ENCODE measurements at places on chromosomes 6 and 20. TPM values are rescaled to one million over a fixed set of nuclear protein-coding genes. Genes with fewer than 3 reads are reported as not detected.

The MATN4 gene
- total RNA-seq = 0.06 TPM

The NAA20 gene
- 23.2 TPM for total RNA-seq

The NKX2-4 gene
- total RNA-seq = not detected

The FAM83C gene
- total RNA-seq = not detected

GRCh38 chr6:152086223-152086873, 278.9 kb downstream of the ESR1 start:
- no peaks in the 10 kb centered on the region for H3K36me3 ChIP-seq
- no peaks in the 10 kb centered on the region for H3K4me1 ChIP-seq
- no peak overlapping the region for H3K27ac ChIP-seq
- H3K4me3 ChIP-seq = no peak overlapping the region
- no peak for DNase-seq
- no peaks in the 10 kb centered on the region for H3K27me3 ChIP-seq

DNA sequence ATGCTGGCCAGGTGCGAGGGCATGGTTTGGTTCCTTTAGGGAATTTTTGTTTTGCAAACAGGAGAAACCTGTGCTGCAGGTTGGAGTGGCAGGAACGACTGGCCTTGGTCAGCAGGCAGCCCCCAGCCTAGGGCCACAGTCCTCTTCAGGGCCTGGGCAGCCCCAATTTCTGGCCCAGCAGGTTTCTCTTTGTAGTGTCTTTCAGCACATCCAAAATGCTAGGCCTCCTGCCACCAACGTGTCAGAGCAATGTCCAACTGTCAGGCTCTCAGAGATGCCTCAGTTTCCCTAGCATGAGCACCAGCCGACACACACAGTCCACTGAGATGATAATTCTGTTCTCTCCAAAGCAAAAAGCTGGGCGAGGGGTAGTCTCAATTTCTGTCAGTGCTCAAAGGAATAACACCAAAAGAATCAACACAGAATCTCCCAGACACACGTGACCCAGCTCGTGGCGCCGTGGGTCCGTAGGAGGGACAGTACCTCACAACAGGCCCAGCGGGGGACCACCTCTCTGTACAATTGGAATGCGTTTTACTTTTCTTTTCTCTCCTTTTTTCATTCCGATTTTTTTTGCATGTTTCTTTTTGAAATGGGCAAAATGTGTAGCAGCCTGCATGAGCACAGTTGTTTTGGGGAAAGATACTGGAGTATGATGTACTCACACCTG, 125.9 kb downstream of the TAF4 start:
- no peak for DNase-seq
- no peaks in the 10 kb centered on the region for H3K36me3 ChIP-seq
- H3K27ac ChIP-seq = no peak overlapping the region
